ENCODE measurements at places on chromosomes 2 and 18. TPM values are rescaled to one million over a fixed set of nuclear protein-coding genes. Genes with fewer than 3 reads are reported as not detected.

DNA sequence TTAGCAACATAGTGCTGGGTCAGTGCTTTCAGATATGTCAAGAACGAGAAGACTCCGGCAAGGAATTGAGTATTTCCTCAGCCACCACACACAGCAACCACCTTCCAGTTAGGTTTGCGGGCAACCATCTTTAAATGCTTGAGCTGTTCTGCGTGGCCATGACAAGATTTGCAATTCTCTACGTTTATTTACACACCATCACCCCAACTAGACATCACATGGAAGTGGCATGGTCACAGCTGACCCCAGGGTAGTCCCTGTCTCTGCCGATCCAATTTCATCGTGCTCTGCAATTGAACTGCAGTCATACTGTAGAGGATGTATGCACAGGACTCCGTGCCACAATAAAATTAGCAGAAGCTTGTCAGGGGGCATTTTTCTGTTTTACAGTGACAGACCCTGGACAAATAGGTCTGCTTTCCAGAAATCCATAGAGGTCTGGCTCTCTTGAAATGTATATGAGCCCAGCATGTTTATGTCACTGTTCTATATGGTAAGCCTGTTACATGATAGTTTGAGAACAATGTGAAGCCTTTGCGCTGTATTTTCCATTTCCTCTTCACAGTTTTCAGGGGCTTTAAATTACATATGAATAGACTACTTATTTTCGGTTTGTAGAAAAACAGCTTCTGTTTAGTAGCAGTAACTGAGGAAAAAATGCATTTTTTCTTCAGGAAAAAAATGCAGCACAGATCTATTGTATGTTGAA is 605.2 kb downstream of the NR4A2 start:
- DNase-seq, result no peak

DNA sequence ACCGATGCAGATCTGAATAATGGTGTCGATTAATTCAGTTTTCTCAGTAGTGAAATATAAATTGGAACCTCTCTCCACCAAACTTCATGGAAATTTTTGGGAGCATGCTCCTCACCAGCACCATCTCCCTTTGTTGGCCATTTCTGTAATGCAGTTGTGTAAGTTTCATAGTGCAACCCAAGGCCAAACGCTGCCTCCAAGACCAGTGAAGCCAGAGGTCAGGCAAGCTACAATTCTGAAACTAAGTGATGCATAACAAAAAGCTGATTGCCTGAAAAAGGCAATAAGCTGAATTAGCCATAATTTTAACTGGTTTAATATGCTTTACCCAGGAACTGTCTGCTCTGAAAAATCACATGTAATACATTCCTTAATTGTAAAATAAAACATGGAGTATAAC is 138.3 kb upstream of the TACR1 start:
- no peak for DNase-seq

GRCh38 chr2:62966991-62967390 is 83.6 kb upstream of the OTX1 start:
- DNase-seq, result peak; percentile 55

- no peak for DNase-seq
Observed at GRCh38 chr2:234556848-234557573, 60.1 kb upstream of the ARL4C start.

DNA sequence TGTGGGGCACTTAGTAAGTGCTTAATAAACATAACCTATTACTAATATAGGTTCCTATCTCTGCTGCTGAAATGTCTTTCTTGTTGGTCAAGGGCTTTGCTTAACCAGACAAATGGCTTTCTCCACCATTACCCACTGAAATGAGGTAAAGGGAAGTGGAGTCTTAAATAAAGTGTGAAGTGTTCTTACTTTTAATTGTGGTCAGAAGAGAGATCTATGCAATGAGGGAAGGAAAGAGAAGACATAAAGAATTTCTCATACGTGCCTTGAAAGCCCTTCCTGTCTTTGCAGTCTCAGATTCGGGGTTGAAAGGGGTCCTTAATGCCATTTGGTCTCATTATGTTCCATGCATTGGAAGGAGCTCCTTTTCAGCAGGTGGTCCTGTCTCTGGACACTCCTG is 6.9 kb upstream of the CXCR4 start:
- DNase-seq, result no peak

- no peak for DNase-seq
Observed at GRCh38 chr2:78546843-78547242, 478.7 kb upstream of the REG3G start.

DNA sequence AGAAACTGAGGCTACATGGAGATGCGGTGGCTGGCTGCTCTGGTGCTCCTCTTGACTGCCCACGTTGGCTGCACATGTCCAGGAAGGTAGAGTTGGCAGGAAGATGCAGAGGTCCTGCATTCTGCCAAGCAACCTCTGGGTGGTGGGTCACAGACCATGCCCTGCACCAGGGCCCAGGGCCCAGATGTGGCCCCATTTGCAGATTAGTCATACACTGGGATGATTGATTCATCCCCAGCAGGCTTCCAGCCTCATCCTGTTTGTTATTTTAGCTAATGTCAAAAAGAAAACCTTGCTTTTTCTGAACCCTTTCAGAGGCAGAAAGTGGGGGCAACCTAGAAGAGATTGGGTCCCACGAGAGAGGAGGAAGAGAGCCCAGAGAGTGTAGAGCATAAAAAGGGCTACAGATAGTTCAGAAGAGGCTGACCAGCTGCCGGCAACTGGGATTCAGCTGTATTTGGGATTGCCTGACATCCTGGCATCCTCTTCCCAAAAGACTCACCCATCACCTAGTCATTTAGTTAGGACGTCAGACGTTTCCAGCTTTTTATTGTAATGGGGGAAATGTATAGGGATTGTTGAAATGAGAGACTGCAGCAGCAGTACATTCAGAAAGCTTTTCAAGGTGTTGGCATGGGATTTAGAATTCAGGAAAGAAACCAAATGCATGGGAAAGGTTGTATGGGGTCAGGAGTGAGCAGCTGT is 101.9 kb downstream of the CTIF start:
- no peak for DNase-seq

DNA sequence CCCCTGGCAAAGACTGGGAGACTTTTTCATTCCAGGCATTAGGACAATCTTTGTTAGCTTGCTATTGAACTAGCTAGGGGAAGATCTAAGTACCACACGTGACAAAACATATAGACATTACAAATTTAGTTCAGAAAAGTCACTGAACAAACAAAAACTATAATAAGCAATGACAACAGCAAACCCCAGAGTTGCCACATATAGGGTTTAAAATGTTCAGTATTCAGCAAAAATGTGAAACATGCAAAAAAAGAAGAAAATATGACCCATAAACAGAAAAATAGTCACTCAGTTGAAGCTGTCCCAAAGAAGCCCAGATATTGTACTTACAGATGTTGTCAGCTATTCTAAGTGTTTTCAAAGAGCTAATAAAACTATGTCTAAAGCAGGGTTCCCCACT is 431.1 kb upstream of the CDH2 start:
- DNase-seq, result no peak

- peak; percentile 62 for DNase-seq
Observed at GRCh38 chr18:8469544-8470130, 139.6 kb upstream of the RAB12 start.

DNA sequence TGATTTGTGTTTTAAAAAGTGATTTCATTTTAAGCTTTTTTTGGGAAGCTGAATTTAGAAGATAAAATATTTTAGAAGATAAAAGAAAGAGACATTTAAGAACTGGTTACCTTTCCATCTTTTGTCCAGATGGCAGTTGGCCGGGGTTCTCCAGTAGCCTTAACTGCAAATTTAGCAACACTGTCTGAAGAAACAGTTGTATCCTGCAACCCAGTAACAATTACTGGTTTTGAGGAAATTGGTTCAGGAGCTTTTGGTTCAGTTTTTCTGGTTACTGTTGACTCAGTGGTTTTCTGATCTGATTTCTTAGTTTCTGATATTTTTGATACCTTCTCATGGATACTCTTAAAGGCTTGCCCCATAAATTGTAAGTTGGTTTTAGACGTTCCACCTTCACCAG is 49.9 kb downstream of the PLEKHA3 start:
- DNase-seq, result no peak

- no peak for DNase-seq
Observed at GRCh38 chr2:6872394-6872793, 5.2 kb upstream of the RSAD2 start.

The ACVR1 gene
- 14.2 TPM for polyA plus RNA-seq

The COBLL1 gene
- polyA plus RNA-seq, result 4.3 TPM

The SULT1C4 gene
- 9.2 TPM for polyA plus RNA-seq

The PPP4R1 gene
- polyA plus RNA-seq, result 35.5 TPM

The INO80B gene
- 31.9 TPM for polyA plus RNA-seq

All from brain (organoid and tissue), 16 donors.